ENCODE measurements at places on chromosomes 3 and 15. TPM values are rescaled to one million over a fixed set of nuclear protein-coding genes. Genes with fewer than 3 reads are reported as not detected.

The GNB4 gene
- 1.7 TPM for polyA plus RNA-seq

The ACSBG1 gene
- polyA plus RNA-seq: 0.12 TPM

The FANCD2OS gene
- not detected for polyA plus RNA-seq

The FBXW12 gene
- 5.6 TPM for polyA plus RNA-seq

The PTPRG gene
- polyA plus RNA-seq: 3.1 TPM

The CHST14 gene
- 6.1 TPM for polyA plus RNA-seq

The PRR23E gene
- not detected for polyA plus RNA-seq

The FMN1 gene
- polyA plus RNA-seq: 2.3 TPM

The RTP3 gene
- not detected for polyA plus RNA-seq

The C3orf80 gene
- 0.23 TPM for polyA plus RNA-seq

The ROBO1 gene
- 0.87 TPM for polyA plus RNA-seq

The RBPMS2 gene
- 1.8 TPM for polyA plus RNA-seq

The STAC gene
- polyA plus RNA-seq: 0.12 TPM

The DUOX1 gene
- 0.16 TPM for polyA plus RNA-seq

The CHAC1 gene
- 6.1 TPM for polyA plus RNA-seq
